ENCODE measurements at places on chromosomes 2 and 18.
A peak's percentile ranks its signal among the peaks of the same experiment; 100 is the strongest.

GRCh38 chr2:191895743-191896142, 48.9 kb upstream of the CAVIN2 start:
- no peak for DNase-seq

- DNase-seq, result no peak
Measured at GRCh38 chr18:75284566-75284965, 74.0 kb downstream of the TSHZ1 start.

GRCh38 chr2:16006537-16007166, 66.3 kb downstream of the MYCN start:
- no peak for DNase-seq

DNA sequence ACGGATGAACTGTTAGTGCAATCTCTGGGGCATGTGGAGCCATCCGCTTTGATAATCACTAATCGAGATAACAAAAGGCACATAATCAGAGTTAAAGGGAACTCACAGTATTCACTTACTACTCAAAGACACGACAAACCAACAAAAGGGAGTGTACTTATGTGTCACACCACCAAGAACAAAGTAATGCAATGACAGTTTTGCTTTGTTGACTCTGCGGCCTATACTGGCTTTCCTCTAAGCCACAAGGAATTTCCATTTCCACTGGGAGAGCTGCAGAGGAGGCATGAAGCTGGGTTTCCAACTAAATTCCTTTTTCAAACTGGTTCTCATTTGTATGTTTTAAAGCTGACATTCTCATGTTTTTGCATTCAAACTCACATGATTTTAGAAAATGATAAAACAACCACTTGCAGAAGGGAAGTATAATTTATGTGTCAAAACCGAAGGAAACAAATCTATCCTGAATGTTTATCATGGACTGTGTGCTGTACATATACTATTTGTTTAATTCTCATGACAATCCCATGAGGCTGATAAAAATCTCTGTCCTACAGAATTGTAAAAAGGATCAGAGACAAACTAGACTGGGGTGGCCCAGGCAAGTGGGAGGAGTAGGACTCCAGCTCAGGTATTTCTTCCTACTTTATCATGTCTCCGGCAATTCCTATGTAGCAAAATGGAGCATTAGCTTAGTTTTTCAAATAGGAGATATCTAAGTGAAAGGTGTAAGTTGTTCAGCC, 149.6 kb upstream of the SMAD7 start:
- DNase-seq, result no peak

- peak; percentile 68 for DNase-seq
Measured at GRCh38 chr2:7031547-7032245, 114.5 kb downstream of the RNF144A start.

DNA sequence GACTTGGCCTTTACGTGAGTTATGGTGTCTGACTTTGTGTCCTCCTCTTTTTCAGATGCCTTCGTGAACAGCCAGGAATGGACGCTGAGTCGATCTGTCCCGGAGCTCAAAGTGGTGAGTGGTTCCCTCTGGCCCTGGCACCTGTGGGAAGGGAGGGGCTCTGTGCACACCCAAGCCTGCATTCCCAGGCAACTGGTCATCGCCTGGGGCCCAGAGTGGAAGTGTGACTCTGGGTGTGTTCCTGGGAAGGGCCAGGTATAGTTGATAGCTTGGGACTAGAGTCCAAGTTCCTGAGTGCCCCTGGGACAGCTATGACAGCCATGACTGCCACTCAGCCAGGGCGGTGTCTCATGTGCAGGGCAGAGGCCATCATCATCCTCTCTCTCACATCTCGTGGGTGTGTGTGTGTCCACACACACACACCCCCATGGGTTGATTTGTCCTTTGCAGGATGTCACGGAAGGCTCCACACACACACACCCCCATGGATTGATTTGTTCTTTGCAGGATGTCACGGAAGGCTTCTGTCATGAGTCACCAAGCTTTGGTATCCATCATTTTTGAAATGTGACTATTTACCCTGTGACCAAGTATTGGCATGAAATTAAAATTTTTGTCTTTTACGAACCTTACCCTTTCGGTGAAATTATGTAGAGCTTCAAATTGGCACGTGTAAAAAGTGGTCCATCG, 215.4 kb downstream of the AGAP1 start:
- peak; percentile 89 for DNase-seq

DNA sequence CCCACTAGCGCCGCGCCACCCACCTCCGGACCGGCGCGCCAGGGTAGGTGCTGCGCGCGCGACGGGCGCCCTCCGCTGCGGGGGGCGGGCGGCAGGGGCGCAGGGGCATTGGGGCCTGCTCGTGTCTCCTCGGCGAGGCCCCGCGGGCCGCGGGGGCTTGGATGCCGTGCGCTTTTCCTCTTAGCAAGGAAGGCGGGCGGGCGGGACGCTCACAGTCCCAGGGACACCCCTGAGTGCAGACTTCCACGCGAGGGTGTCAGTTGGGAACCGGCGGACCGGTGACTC, 748 bp downstream of the TWIST2 start:
- DNase-seq, result no peak

- no peak for DNase-seq
Measured at GRCh38 chr18:79948719-79949411, 2.6 kb downstream of the SLC66A2 start.

GRCh38 chr2:172095905-172096625, 6.6 kb downstream of the DLX2 start:
- no peak for DNase-seq

DNA sequence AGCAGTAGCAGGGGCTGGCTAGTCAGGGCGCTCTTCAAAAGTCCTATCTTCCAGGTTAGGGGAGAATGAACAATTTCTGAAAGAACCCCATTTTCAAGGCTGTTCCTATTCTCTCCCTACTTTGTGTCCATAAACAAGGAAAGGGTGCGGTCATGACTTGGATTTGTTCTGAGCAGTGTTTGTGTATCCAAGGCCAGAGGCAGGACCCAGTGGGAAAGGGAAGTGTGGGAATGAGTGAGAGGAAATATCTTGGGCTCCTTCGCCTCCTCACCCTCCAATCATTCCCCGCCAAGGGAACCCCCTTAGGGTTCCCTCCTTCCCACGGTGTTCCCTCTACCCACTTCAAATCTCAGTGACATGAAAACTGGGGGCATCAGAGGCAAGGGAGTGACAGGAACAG, 25.5 kb upstream of the SPTBN1 start:
- DNase-seq, result no peak

DNA sequence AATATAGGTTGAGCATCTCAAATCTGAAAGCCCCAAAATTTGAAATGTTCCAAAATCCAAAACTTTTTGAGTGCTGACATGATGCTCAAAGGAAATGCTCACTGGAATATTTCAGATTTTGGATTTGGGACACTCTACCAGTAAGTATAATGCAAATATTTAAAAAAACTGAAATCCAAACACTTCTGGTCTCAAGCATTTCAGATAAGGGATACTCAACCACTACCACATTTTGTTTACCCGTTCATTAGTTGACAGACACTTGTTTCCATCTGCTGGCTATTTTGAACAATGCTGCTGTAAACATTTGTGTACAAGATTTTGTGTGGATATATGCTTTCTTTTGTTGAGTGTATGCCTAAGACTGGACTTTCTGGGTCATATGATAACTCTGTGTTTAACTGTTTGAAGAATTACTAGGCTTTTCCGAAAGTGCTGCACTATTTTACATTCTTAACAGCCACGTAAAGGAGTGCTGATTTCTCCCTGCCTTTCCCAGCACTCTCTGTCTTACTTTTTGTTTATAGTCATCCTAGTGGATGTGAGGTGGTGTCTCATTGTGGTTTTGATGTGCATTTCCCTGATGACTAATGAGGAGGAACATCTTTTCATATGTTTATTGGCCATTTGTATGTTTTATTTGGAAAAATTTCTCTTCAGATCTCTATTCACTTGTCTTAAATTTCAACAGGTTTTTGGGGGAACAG, 19.5 kb upstream of the DCDC2C start:
- peak; percentile 25 for DNase-seq

DNA sequence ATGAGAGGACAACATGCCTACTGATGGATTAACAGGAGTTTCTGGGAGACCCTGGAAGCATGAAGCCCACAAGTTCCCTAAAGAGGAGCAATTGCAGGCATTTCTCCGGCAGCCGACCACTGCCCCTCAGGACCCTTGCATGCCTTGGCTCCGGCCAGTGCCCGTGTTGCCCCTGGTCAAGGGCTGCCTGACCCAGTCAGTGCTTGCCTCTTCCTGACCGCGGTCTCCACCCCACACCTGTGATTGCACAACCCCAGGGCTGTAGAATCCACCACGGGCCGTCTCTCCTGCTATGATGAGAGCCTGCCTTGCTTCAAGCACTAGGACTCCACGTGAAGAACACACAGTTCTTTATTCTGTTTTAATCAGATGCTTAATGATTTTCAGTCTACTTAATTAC, 127.5 kb downstream of the GLI2 start:
- no peak for DNase-seq

- no peak for DNase-seq
Measured at GRCh38 chr2:5594249-5594695, 97.9 kb upstream of the SOX11 start.

- no peak for DNase-seq
Measured at GRCh38 chr2:213490087-213490486, 205.8 kb downstream of the SPAG16 start.
